ENCODE measurements at places on chromosomes 12 and 14.

- no peak for DNase-seq
Measured at GRCh38 chr12:125240717-125241116, 175.5 kb downstream of the AACS start.

GRCh38 chr12:48994224-48995085, 4.7 kb downstream of the DDN start:
- DNase-seq: no peak

DNA sequence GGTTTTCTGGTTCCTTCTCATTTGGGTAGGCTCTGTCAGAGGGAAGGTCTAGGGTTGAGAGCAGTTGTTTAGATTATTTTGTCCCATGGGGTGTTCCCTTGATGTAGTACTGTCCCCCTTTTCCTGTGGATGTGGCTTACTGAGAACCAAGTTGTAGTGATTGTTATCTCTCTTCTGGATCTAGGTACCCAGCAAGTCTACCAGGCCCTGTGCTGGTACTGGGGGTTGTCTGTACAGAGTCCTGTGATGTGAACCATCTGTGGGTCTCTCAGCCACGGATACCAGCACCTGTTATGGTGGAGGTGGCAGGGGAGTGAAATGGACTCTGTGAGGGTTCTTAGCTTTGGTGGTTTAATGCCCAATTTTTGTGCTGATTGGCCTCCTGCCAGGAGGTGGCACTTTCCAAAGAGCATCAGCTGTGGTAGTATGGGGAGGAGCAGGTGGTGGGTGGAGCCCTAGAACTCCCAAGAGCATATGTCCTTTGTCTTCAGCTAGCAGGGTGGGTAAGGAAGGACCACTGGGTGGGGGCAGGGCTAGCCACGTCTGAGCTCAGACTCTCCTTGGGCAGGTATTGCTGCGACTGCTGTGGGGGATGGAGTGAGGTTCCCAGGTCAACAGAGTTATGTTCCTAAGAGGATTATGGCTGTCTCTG, 179.3 kb upstream of the BTG1 start:
- DNase-seq: no peak

- no peak for DNase-seq
Measured at GRCh38 chr14:22850944-22851764, 14.8 kb downstream of the MMP14 start.

GRCh38 chr12:51682981-51683380, 91.9 kb downstream of the SCN8A start:
- DNase-seq: no peak

DNA sequence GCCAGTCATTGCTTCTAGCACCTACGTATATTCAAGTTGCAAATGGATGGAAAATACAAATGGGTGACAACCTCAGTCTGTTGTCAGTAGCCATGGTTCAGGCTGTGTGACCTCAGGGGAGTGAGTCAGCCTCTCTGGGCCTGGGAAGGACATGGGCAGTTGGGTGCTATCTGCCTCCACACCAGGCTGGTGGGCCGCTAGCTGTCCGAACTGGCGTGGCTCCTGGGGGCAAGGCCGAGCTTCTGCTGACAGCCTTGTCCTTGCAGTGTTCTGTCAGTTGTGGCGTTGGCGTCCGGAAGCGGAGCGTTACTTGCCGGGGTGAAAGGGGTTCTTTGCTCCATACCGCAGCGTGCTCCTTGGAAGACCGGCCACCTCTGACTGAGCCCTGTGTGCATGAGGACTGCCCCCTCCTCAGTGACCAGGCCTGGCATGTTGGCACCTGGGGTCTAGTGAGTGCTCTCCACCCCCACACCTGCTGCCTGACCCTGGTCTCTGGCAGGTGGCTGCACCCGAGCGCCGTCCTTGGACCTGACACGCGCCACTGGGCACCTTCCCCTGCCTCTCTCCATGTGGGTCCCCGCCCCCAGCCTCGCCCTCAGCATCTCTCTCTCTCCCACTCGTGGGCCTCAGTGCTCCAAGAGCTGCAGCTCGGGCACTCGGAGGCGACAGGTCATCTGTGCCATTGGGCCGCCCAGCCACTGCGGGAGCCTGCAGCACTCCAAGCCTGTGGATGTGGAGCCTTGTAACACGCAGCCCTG, 17.1 kb downstream of the PAPLN start:
- DNase-seq: no peak

GRCh38 chr12:22437031-22437806, 102.7 kb upstream of the ST8SIA1 start:
- DNase-seq: no peak

DNA sequence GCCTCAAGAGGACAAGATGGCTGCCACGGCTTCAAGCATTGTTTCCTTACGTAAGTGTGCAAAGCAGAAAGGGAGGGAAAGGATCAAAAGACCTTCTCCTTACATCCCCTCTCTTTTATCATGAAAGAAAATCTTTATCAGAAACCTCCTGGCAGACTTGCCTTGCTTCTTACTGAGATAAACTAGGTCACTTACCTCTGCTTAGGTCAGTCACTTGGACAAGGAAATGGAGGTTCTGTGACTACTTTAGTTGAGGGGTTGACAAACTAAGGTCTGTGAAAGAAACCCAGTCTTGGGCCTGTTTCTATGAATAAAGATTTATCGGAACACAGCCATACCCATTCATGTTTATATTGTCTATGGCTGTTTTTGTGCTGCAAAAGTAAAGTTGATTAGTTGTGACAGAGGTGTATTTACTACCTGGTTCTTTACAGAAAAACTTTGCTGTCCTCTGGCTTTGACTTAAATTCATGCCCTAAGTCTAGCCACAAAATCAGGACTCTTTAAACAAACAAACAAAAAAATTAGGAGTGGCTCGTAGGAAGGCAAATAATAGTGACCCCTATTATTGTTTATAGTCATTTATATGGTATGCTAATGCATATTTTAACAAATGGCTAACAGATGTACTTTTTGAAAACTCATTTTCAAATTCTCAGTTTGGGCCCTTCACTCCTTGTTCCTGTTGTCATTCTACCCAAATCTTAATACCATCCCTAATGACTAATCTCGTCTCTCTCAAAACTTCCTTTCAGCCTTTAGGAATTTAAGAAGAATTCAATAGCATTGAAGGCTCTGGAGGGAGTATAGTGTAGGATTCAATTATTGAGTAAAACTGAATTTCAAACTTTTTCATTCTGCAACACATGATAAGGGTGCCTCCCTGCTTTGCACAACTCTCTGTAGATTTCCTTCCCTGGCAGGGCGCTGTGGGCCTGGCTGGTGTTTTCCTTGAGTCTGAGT, 42.0 kb upstream of the ATP2B1 start:
- DNase-seq: no peak

DNA sequence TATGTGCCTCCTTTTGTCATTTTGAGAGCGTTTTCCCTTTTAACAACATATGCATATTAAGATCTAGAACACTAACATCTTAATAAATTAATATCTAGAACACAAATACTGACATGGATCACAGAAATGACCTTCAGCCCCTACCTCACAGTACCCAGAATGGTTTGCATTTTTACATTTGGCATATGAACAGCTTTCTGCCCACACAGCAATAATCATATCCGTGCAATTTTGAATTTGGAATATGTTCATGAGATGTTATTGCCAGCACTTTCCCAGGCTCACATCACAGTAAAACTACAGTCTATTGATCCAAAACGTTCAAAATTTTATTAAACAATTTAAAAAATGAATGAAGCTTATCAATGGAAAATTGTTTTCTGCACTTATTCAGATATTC, 114.6 kb downstream of the SLC25A21 start:
- DNase-seq: no peak

DNA sequence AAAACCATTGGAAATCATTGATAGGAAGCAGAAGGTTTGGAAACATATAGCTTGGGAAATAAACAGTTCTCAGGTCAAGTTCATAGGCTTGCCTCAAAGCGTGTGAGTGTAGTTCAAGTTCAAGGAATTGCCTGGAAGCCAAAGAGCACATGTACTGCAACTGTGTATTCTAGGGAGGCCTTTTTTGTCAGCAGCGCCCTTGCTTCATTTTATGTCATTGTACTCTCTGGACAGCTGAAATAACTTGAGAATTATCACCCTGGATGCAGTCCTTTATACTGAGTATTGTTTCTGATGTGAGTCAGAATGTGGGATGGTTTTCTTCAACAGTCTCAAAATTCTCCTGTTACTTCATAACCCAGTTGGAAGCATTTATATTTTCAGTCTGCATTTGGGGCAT, 16.0 kb upstream of the EVL start:
- no peak for DNase-seq

All from esophagus squamous epithelium (tissue), 5 donors.